Neural crest cell (in vitro differentiated cells): ENCODE measurements at places on chromosomes 12 and 14. TPM values are rescaled to one million over a fixed set of nuclear protein-coding genes. Genes with fewer than 3 reads are reported as not detected.

GRCh38 chr12:6915789-6916285, 1.5 kb downstream of the ENO2 start:
- peaks cover 31% of the 10 kb centered on the region for H3K4me1 ChIP-seq
- no peak overlapping the region for H3K27ac ChIP-seq
- no peak for DNase-seq
- H3K4me3 ChIP-seq, result peak overlapping the region; percentile 88

DNA sequence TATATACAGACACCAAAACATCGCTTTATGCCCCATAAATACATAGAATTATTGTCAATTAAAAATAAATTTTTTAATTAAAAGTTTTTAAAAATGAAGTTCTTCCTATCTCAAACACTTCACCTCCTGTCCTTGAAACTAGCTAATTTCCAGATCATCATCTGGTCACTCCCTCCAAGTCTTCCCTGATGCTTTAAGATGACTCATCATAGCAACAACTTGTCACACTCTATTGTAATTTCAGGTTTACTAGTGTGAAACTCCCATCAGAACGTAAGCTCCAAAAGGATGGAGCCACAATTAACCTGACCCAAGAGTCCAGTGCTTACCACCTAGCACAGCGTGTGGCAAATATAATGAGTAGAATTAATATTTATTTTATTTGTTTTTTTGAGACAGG, 16.3 kb downstream of the GXYLT1 start:
- H3K27me3 ChIP-seq, result no peaks in the 10 kb centered on the region
- H3K27ac ChIP-seq, result no peak overlapping the region
- no peaks in the 10 kb centered on the region for H3K36me3 ChIP-seq
- no peak for DNase-seq
- no peak overlapping the region for H3K4me3 ChIP-seq
- peaks cover 10% of the 10 kb centered on the region for H3K4me1 ChIP-seq

Gene C3AR1
- total RNA-seq, result not detected in 2 replicates

GRCh38 chr14:22089940-22090339, 416.3 kb upstream of the OR4E1 start:
- no peak overlapping the region for H3K4me3 ChIP-seq
- no peaks in the 10 kb centered on the region for H3K4me1 ChIP-seq
- H3K27ac ChIP-seq, result no peak overlapping the region

GRCh38 chr14:75884198-75884611, 97.6 kb downstream of the TGFB3 start:
- DNase-seq, result no peak
- H3K4me3 ChIP-seq, result no peak overlapping the region
- no peaks in the 10 kb centered on the region for H3K4me1 ChIP-seq
- H3K27me3 ChIP-seq, result no peaks in the 10 kb centered on the region

GRCh38 chr12:49968471-49968870, 4.3 kb upstream of the AQP6 start:
- H3K4me3 ChIP-seq, result no peak overlapping the region
- H3K4me1 ChIP-seq, result no peaks in the 10 kb centered on the region
- no peaks in the 10 kb centered on the region for H3K36me3 ChIP-seq
- DNase-seq, result no peak
- H3K27ac ChIP-seq, result no peak overlapping the region
